ENCODE measurements at places on chromosomes 7 and 10.
A peak's percentile ranks its signal among the peaks of the same experiment; 100 is the strongest.

GRCh38 chr10:89959433-89960110 lies 258.2 kb downstream of the KIF20B start:
- no peak for DNase-seq

DNA sequence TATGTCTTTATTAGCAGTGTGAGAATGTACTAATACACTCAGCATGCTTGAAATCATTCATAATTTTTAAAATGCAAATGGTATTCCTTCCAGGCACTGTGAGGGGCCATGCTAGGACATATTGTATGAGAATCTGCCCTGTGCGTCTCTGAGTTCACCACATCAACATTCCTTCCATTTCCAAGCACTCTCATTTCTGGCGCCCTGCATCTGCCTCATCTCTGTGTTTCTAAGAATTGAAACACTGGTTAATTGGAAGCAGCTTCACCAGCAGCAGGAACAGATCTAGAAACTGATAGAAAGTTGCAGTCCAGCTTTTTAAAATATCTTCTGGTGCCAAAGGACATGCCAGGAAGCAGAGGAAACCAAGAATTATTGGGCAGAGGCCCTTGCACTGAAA lies 555.9 kb upstream of the DPP6 start:
- DNase-seq: peak; percentile 29

- DNase-seq: peak; percentile 32
Measured at GRCh38 chr7:142835487-142835886, 19.4 kb upstream of the EPHB6 start.

GRCh38 chr10:10828623-10829022 lies 189.0 kb upstream of the CELF2 start:
- DNase-seq: no peak

DNA sequence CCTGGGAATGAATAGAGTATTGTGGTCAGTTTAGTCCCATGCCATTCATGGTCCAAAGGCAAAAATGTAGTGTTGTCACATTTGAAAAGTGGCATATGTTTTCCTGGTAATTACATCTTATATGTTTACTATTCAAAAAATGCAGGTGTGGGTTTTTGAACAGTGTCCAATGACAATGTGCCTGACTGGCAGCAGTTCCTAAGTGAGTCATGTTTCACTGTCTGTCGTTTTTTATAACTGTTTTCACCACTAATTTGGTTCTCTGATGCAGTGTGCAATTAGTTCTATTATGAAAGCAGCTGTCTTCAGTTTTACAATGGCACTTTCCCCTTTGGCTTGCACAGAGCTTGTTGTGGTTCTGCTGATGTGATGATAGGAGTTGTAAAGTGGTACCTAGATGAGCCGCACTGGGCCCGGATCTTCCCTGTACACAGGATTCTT lies 162.3 kb downstream of the SEM1 start:
- DNase-seq: no peak

GRCh38 chr10:660970-661596 lies 28.4 kb downstream of the DIP2C start:
- DNase-seq: no peak

GRCh38 chr10:60430836-60431597 lies 41.3 kb upstream of the ANK3 start:
- no peak for DNase-seq

DNA sequence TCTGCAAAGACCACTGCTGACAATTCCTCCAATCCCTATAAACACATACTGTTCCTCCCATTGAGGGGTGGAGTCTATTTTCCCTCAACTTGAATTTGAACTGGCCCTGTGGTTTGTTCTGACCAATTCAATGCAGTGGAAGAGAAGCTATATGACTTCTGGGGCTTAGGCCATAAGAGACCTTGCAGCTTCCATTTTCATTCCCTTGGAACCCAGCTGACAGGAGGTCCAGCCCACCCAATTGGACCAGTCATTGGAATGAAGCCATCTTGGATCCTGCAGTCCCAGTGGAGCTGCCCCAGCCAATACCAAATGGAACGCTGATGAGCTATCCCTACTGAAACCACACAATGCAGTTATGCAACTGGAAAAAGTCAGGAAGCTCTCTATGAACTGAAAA lies 8.9 kb upstream of the TMED4 start:
- no peak for DNase-seq

DNA sequence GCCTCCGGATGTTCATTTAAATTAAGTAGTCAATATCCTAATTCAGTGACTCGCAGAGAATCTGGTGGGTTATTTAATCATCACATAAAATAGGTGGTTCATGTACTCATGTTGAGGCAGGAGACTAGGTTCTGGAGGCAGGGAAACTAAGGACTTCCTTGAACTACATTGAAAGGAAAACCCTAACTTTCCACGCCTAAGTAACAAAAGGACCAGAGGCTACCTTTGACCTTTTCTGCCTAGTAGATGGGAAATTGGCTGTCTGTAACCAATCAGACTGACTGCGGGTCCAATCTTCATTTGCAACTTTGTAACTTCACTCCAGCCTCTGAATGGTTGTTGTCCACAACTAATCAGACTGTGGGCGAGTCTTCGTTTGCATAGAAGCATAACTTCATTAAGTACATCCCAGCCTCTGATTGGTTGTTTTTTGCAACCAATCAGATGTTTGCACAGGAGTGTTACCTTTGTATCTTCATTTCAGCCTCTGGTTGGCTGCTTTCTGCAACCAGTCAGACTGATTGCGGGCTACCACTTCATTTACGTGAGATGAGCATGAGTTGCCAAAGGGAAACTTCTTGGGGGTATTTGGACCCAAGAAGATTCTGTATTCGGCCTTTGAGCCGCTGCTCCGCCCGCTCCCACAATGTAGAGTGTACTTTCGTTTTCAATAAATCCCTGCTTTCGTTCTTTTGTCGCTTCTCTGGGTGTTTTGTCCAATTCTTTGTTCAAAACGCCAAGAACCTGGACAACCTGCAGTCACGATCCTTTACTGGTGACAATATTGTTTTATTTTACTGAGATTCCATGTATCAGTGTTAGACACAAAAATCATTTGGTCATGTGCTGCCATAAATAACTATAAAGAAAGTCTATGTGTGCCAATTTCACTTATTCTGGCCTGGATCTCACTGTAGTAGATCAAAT lies 1.7 kb upstream of the ST7 start:
- DNase-seq: no peak

DNA sequence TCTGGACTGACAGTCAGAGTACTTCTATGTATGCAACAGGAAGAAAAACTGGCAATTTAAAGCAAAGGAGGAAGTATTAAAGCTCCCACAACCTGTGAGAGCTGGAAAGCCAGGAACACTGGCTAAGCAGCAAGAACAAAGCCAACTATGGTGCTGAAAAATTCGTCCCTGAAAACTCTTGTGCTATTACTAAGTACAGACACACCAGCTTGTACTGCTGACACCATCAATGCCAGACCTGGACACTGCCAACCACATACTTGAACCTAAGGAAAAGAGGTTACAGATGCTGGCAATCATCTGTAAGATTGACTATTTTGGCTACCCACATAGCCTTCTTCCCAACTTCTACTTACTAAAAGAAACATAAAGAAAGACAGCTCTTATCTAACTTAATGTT lies 1110.6 kb downstream of the SORCS3 start:
- DNase-seq: no peak

DNA sequence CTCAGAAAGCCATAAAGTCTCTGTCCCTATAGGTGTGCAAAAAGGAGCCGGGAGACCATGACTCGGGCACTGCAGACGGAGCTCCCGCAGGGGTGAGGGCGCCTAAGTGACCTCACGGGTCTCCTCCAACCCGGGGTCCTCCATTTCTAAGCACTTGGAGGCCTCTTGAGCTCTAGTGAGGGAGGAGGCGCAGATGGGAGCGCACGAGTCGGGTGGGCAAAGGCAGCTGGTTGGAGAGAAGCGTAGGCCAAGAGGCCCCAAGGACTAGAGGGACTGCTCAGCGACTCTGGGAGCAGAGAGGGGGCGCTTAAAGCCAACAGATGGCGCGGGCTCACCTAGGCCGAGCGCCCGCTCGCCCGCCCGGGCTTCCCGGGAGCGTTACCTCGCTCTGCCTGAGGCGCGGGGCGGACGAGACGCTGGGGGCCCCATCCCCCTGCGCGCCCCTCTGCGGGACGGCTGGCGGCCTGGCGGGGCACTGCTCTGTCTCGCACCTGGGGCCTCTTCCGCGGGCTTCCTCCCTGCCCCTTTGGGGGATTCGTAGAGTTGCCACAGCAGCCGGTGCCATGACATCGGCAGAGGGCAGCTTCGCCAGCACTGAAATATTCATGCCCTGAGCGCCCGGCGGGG lies 523 bp upstream of the CDH23 start:
- peak; percentile 93 for DNase-seq
